Stimulated activated memory B cell treated with anti-CD40 and anti-IgM and Interleukin-4, amounts not matched to agents 10 μg/mL and 1 μg/mL and 100 μg/mL, for 72 hours (primary cell): ENCODE measurements at places on chromosomes 2 and 18.

GRCh38 chr2:188132385-188132784 lies 159.3 kb upstream of the GULP1 start:
- no peak for ATAC-seq

GRCh38 chr18:13493079-13493478 lies 233.3 kb downstream of the FAM210A start:
- ATAC-seq: peak; percentile 58

- ATAC-seq: no peak
Measured at GRCh38 chr18:64806232-64806631, 657.3 kb upstream of the LINC00305 start.

DNA sequence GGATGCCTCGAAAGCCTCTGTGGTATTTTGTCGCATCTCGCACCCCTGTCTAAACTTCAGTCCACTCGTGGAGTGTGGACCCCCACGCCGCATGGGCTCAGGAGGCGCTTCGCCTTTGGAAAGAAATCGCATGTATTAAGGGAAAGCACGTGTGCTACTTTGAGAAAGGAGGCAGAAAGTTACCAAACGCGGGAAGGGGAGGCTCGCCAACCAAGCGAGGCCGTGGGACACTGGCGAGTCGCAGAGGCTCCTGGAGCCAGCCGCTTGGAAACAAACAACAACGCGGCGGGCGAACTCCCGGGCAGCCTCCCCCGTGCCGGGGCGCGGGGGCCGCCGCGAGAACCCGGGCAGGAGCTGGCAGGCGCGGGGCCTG lies 455 bp upstream of the AGAP1 start:
- ATAC-seq: no peak

GRCh38 chr18:76005632-76006208 lies 489.3 kb downstream of the ZNF516 start:
- no peak for ATAC-seq

- no peak for ATAC-seq
Measured at GRCh38 chr2:209556354-209556961, 132.6 kb downstream of the MAP2 start.

- peak; percentile 21 for ATAC-seq
Measured at GRCh38 chr2:200590090-200590489, 4.3 kb downstream of the AOX1 start.

GRCh38 chr18:37122877-37123276 lies 293.9 kb downstream of the KIAA1328 start:
- no peak for ATAC-seq
